ENCODE measurements at places on chromosomes 6 and 20.

GRCh38 chr20:51608061-51608460 lies 65.5 kb upstream of the NFATC2 start:
- no peak for DNase-seq

DNA sequence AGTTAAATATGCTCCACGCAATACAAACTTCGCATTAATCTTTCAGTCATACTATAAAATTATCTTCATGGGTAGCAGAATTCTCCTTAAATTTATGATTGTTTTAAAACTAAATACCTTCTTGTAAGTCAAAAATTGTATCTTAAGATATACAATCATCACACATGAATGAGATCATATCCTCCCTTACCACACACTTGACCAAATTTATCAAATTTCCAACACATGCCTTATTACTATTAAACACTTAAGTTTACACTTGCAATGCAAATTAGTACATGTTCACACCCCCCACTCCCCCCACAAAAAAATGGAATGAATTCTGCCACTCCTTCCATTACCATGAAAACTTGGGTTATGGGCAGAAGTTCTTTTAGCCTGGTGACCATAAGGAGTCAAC lies 13.8 kb downstream of the RANBP9 start:
- no peak for DNase-seq

DNA sequence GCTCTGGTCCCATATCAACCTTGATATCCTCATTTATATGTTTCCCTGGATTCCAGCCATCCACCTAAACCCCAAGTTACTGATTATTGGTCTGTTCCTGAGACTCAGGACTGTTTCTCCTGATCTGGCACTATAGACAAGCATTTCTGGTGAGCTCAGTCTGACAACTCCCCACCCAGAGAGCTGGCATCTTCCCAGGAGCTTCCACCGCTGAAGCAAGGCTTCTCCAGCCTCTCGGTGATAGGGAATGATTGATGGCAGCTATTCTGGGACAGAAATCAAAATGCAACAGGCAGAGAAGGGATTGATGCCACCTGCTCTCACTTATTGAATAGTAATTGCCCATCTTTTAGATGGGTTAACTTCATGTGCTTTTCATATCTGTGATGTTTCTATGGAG lies 169.7 kb upstream of the GGTLC1 start:
- no peak for DNase-seq

GRCh38 chr20:3106658-3107463 lies 22.3 kb upstream of the AVP start:
- no peak for DNase-seq

DNA sequence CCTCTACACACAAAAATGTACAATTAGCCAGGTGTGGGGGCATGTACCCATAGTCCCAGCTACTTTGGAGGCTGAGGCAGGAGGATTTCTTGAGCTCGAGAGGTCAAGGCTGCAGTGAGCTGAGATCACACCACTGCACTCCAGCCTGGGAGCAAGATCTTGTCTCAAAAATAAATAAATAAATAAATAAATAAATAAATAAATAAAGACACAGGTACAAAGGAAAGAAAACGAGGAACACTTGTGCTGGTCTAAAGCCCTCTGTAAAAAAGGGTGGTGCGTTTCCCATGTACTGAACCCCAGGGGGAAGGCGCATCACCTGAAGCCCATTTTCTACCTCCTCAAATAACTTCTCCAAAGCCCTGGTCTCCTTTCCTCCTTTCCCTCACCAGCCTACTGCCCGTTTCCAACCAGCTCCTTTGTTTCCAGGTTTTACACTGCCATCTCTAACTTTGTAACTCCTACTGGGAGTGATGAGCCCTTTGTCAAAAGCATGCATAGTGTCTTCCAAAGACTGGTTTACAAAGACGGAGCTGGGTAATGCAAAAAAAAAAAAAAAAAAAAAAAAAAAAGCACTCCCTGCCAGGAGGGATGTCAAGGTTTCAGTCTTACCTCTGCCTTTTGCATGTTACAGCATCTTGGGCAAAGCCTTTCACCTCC lies 81.5 kb upstream of the SOX4 start:
- no peak for DNase-seq

DNA sequence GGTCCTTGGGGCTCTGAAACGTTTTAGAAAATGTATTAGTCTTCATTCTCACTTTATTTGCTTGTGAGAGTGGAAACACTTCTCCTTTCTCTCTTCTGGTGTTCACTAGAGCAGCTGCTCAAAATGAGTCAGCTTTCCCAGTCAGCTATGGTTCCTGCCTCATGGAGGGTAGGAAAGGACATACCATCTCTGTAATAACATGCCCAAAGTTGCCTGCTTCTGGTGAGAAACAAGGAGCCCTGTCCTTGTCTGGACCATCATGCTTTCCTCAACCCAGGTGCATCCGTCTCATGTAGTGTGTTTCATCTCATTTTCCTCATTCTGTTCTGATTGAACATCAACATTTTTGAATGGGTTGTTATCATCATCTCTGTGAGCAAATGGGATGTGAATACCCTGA lies 17.1 kb upstream of the TINAG start:
- DNase-seq, result no peak
